ENCODE measurements at places on chromosomes 3 and 15.

DNA sequence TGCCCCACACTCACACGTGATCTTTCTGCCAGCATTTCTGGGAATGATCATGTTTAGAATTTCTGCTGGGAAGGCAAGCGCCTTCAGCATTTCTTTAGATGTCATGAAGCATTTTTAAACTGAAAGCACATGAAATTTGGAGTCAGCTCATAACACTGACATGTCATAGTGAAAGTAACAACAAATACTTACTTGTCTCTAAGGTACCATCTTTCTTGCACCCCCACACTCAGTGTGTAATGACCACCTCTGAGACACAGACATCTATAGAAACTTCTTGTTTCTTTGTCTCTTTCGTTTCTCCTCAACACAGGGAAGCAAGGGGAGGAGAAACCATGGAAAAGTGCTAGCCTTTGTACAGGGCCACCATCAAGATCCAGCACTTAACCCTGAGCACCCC lies 171.7 kb downstream of the RORA start:
- DNase-seq, result no peak

DNA sequence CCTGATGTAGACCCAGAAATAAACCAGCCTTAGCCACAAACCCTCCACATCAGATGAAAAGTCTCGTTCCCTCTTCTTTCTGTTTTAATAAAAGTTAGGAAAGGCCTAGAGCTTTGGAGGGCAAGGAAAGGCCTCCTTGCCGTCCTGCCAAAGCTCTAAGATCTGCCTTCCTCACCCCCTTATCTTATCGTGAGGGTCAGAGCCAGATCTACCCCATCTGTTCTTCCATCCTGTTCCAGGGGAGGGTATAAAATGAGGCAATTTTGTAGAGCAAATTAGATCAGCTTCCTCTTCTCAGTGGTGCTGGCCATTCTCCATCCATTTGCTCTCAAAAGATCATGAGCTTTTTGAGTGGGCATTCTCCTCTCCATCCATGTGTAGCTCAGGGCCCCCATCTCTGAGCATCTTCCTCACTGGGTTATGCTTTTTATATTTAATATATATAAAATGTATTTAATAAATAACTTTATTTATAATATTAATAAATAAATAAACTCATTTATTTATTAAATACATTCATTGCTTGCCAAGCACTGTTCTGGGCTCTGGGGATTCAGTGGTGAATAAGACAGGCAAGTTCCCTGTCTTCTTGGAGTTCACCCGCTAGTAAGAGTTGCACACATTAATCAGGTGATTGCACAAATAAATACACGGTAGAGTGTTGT lies 2.0 kb upstream of the SLC24A1 start:
- DNase-seq, result no peak

GRCh38 chr15:65910341-65910740 lies 41.0 kb downstream of the RAB11A start:
- DNase-seq, result no peak

- DNase-seq, result peak; percentile 12
Observed at GRCh38 chr3:188358787-188359493, 205.0 kb downstream of the LPP start.

DNA sequence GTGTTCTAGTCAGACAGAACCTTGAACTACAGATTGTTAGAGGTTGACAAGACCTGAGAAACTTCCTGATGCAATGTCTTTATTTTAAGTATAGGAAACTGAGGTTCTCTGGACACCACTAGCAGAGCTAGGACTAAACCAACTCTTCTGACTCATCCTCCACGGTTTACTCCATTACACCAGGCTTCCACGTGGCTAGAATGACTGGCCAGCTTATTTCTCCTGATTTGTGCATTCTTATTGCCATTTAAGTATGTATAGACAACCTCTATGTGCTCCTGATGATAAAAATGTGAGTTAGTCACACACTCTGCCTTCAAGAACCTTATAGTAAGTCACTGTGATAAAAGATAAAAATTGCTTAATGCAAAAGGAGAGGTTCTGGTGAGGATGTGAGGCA lies 182.7 kb downstream of the MEX3B start:
- no peak for DNase-seq

GRCh38 chr15:99279290-99279689 lies 28.0 kb downstream of the LRRC28 start:
- no peak for DNase-seq

- DNase-seq, result no peak
Observed at GRCh38 chr3:11072631-11073030, 80.1 kb downstream of the SLC6A1 start.

- DNase-seq, result peak; percentile 11
Observed at GRCh38 chr3:132535575-132536441, 61.3 kb upstream of the ACKR4 start.

- no peak for DNase-seq
Observed at GRCh38 chr3:10169000-10169496, 4.3 kb downstream of the IRAK2 start.

GRCh38 chr3:128326051-128326823 lies 140.5 kb downstream of the DNAJB8 start:
- DNase-seq, result no peak

DNA sequence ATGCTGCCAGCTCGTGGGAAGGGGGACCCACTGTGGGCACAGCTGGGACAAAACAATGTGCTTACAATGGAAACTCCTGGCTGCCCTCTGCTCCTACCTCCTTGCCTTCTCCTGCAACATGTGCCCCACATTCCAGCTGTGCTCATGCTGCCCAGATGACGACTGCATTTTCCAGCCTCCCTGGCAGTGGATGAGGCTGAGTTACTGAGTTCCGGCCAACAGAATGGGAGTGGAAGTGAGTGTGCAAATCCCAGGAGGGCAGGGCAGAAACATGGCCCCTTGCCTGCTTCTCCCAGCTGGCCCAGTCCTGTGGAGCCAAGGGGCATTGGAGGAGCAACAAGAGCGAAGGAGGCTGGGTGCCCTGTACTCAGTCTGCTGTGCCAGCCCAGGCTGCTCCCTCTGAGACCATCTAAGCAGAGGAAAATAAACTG lies 17.1 kb downstream of the KLF15 start:
- no peak for DNase-seq

GRCh38 chr3:9690451-9691450 lies 12.9 kb upstream of the CPNE9 start:
- no peak for DNase-seq

GRCh38 chr15:79960502-79961212 lies 10.3 kb downstream of the BCL2A1 start:
- DNase-seq, result no peak

DNA sequence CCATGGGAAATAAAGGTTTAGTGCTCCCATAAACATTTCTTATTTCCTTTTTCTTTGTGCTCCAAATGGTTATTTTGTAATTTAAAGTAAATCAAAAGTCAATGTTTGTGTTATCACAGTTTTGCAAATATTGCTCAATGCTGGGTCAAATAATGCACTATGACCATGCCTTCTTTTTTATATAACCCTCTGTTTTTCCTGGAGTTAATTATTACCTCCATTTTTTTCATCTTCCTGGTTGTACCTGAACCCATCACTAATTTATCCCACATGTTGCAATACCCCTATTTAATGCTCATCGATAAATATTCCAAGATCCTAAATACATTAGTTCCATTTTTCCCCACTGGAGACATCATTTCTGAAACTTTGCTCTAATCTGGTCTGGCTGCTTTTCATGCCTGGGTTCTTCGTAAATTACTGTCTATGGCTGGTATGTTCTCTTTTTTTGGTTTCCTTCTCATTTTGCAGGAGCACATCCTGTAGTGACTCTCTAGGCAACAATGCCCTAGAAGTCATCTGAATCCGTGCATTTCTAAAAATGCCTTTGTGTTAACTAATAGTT lies 66.4 kb downstream of the OXNAD1 start:
- DNase-seq, result no peak

DNA sequence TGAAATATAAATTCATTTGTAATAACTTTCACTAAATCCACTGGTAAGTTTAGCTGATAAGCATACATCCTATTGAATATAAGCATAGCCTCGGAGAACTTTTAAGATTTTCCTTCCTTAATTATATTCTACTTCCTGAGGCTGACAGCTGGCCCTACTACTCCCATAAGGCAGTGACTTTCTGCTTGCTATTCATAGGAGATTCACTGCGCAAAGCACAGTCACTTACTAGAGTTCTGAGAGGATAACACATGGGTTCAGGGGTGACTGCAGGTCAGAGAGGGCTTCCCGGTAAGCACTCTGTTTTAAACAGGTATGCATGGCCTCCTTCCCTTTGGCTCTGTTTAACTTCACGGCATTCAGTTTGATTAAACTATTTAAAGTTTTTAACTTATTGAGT lies 75.8 kb downstream of the FAIM start:
- no peak for DNase-seq

- no peak for DNase-seq
Observed at GRCh38 chr3:9291821-9292410, 42.5 kb upstream of the SRGAP3 start.

GRCh38 chr15:101063212-101063611 lies 144.1 kb downstream of the LRRK1 start:
- no peak for DNase-seq

- DNase-seq, result no peak
Observed at GRCh38 chr3:2454865-2455264, 356.2 kb downstream of the CNTN4 start.

GRCh38 chr3:149605902-149606301 lies 51.9 kb downstream of the WWTR1 start:
- no peak for DNase-seq

- DNase-seq, result no peak
Observed at GRCh38 chr3:149273096-149273751, 51.6 kb upstream of the CP start.

GRCh38 chr15:36734366-36734765 lies 154.9 kb downstream of the CDIN1 start:
- no peak for DNase-seq

- DNase-seq, result no peak
Observed at GRCh38 chr3:122563717-122564025, 429 bp downstream of the PARP9 start.

GRCh38 chr3:53804697-53805462 lies 41.3 kb downstream of the CHDH start:
- DNase-seq, result no peak

GRCh38 chr3:40302784-40303183 lies 6.7 kb upstream of the EIF1B start:
- DNase-seq, result no peak

DNA sequence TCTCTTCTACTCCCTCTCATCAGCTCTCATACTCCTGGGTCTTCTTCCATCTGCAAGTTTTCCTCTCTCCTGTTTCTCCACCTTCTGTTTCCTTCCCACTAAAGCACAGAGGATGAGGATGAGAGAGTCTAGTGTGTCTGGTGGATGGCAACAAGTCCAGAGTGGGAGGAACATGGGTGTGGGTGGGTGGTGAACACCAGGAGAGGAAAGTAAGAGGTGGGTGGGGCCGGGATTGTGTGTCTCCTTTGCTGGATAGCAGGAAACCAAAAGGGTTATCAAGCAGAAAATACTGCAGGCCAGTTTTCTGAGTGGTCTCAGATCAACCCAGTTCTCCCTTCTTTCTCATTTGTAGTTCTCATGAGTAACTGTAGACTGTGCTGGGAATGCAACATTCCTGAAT lies 52.9 kb upstream of the EPHB1 start:
- no peak for DNase-seq

- no peak for DNase-seq
Observed at GRCh38 chr3:37620071-37620635, 241.5 kb upstream of the CTDSPL start.
